ENCODE measurements at places on chromosomes 3 and 15.

DNA sequence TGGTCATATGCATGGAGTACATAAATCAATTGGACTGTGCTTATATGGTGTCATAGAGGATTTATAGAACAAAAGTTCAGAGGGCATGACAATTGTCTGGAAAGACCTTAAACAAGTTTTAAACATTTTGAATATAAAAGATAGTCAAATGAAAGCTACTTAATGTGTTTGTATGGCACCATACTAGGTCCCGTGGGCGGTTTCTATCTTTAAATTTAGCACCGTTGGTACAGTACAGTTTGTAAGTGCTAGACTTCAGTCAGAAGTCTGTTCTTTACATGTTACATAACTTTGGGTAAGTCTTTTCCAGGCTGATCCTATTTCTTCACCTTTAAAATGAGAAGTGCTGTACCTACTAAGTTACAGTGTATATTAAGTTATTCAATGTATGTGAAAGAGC is 373.4 kb upstream of the ARL6 start:
- DNase-seq, result no peak

- DNase-seq, result no peak
These were observed 82.6 kb downstream of the CEMIP start for GRCh38 chr15:80861731-80862170.

DNA sequence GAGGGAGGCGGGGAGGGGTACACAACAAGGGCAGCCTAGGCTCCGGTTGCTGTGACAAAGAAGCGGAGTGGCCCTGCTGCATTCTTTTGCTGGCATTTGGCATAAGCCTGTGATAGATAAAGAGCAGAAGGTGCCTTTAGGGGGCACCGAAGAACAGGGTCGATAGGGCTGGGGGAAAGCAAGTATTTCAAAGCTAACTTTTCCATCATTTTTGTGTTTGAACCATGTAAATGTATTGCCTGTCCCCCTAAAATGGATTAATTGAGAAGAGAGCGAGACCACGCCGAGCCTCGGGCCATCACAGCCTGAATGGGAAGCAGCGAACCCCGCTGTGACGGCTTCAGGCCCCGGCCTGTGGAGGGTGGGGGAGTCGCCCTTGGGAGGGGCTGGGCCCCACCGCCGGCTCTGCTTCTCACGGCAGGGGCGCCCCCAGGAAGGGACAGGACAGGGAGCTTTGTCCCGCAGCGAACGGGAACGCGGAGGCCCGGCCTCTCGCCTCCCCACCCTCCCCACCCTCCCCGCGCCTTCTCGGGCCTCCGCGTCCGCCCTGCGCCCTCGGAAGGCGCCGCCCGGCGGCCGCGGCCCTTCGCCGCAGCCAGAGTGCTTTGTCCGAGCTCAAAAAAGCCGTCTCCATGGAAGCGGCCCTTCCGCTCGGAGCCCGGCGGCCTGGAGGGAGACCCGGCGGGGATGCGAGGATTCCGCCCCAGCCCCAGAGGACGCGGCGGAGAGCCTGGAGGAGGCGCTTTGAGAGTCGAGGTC is 32.4 kb upstream of the ALDH1L1 start:
- peak; percentile 35 for DNase-seq

DNA sequence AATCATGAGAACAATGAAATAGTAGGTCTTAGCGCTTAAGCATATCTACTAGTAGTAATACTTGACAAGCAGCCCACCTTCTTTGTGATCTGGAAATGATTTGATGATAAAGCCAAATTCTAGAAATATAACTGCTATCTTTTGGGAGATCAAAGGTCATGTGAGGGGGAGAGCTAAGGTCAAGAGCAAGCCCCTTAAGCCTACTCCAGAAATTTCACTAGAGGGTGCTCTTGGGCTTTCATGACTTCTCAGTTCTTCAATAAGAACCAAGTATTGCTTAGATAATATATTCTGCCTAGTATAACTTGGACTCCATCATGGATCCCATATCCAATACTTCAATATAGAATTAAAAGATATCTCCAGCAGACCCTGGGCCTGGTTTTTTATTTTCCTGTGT is 319.6 kb downstream of the ZBTB20 start:
- DNase-seq, result peak; percentile 86

- DNase-seq, result no peak
These were observed 36.6 kb downstream of the IFT122 start for GRCh38 chr3:129476586-129476985.

GRCh38 chr3:78724859-78725258 is 1042.9 kb downstream of the ROBO1 start:
- peak; percentile 2 for DNase-seq

DNA sequence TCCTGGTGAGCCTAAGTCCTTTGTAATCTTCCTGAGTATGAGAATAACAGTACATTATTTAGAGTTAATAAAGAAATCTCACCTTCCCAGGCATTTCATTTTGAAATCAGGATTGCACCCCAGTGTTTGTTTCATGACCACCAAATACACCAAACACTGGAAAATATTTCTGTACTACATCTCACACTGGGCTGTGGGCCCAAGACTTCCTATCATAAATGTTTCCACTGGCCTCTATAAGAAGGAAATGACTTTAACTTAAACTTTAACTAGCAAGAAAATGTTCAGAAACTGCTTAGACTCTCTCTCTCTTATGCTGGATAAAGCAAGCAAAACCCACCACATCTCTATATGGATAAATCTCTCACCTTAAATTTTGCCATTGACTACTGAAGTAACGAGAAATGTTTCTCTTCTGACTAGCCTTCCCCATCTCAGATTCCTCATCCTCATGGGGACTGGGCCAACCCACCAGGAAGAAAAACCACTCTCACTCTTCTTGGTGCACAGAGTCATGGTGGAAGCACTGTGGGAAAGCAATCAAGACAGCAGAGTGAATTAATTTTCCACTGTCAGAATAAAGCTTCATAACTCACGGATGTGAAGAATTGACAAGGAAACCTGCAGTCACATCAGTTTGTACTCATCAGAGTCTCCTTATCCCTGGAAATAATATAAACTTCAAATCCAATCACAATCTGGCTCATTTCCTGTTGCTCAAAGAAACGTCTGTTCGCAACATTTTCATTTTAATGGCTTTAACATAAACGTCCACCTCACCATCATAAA is 859.6 kb downstream of the EPHA3 start:
- no peak for DNase-seq

DNA sequence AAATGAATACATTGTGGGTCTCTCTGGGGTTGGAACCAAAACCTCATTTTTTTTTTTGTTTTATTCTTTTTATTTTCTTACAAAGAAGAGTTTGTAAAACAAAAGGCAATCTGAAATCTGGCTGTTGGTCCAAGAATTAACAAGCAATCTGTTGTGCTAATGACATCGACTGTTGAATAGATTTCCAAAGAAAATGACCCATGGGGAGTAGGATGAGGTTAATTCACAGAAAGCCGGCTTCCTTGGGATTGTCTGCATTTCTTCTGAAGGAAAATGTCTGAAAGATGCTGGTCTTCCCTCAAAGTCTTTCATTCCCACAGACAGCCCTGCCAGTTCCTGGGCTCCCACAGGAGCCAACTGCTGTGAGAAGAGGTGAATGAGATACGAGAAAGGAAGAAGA is 92.9 kb downstream of the LRRC3B start:
- no peak for DNase-seq

DNA sequence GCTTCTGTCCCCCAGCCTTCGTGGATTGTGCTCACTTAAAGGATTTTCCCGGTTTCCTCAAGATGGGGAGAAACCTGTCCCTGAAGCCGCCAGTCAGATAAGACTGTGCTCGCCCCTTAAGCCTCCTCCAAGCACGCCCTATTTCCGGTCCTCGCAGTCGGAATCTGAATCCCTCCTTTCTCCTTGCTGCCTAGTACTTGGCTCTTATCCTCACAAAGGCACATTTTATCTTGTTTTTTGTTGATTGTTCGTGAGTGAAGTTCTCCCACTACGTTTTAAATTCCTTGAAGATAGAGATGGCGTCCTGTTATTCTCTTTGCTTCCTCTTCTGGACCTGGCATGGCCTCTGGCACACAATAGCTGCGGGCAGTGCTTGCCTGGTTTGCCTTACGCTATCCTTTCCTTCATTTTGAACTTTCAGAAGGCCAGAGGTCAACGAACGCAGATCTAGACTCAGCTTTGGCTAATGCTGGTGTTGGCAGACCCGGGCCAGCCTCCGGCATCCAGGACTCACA is 1.7 kb downstream of the CLDN11 start:
- DNase-seq, result no peak

DNA sequence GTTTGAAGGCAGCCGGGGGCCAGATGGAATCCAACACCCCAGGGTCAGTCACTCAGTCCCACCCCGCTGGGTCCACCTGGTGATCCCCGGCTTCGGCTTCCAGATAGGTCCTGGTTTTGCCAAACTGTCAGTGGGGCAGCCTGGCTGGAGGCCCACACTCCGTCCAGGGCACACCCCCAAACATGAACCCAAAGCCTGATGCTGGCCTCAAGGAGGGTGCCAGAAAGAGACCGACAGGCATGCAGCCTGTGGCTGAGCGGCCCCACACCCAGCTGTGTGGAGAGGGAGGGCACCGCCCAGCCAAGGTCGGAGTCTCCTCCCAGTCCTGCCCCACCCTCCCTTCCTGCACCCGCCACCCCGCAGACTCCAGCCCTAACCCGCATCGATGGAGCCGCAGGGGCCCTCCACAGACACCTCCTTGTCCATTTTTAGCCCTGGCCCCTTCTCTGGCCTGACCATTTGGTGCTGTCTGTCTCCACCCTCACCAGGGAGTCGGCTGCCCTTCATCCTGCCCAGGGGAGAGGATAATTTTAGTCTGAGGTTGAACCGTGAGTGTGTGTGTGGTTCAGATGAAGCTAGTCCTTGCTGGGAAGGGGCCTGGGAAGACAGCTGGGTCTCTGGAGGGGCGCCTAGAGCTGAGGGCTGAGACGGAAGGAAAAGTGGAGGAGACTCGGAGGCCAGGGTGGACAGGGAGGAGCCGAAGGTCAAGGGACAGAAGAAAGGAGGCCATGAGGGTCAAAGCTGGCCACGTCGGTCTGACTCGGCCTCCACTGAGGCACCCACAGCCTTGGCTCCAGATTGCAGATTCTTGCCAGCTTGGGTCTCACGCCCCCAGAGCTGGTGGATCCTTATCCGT is 23.1 kb downstream of the TNK2 start:
- no peak for DNase-seq

DNA sequence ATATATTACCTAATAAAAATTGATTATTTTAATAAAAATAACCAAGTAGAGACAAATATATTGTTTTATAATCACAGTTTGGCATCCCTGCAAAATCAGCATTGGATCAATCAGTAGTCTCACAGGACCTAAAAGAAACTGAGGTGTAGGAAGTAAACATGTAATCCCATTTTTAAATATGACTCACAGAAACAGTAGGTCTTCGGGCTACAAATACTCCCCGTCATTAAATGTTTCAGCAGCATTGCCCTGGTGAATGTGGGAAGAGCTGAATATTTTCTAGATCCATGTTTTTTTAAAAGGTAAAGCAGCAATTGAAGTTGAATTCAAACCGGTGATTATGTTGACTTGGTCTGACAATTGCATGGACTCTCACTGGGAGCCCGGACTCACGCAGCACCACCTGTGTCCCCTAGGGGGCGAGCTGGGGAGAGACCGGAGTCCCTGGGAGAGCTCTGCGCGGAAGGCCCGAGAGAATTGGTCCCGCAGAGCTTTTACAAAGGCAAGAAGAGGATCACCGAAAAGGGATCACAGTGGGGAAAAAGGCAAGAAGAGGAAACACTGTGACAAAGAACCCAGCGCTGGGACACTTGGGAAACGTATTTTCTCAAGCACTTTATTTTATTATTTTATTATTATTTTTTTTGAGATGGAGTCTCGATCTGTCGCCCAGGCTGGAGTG is 17.2 kb upstream of the USP3 start:
- DNase-seq, result peak; percentile 76

- DNase-seq, result peak; percentile 54
These were observed 7.1 kb downstream of the CELSR3 start for GRCh38 chr3:48655606-48656005.

DNA sequence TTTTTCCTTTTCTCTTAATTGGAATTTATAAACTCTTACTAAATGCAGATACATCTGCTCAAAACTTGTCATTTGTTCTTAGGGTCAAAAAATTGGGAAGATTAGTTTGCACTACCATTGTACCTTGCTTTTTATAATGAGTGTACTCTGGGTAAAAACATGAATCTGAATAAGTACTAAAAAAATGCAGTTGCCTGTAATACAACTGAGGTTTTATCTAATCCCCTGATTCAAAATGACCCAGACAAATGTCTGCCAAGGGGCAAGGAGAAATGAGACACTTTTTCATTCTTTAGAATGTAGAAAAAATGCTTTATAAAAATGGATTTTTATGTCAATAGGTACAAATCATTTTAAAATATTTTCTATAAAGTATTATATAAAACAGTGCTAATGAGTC is 42.4 kb downstream of the RASA2 start:
- no peak for DNase-seq

DNA sequence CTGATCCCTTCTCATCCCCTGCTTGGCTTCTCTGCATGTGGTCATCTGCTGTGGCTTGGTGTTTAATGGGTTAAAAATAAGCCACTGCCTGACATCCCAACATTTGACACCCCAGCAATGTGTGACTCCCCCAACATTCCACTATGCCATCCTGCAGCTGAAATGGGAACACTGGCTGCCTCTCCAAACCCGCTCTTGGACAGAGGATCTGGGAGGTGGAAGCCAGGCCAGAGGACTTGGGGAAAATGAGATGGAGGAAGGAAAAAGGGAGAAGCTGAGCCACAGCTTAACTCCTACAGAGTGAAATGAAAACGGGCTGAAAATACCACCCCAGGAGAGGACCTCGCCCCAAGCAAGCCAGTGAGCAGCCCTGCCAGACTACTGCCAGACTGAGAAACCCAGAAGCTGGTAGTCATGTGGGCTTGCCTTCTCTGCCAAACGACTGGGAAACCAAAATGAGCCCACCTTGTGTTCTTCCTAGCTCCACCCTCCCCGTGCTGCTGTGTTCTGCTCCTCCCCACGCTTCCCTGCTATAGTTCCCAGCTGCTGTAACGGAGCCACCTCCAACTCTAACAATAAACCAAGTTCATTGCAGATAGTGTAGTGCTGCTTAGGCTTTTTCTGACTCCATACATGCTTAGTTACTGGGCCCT is 13.7 kb downstream of the MAP1A start:
- no peak for DNase-seq

DNA sequence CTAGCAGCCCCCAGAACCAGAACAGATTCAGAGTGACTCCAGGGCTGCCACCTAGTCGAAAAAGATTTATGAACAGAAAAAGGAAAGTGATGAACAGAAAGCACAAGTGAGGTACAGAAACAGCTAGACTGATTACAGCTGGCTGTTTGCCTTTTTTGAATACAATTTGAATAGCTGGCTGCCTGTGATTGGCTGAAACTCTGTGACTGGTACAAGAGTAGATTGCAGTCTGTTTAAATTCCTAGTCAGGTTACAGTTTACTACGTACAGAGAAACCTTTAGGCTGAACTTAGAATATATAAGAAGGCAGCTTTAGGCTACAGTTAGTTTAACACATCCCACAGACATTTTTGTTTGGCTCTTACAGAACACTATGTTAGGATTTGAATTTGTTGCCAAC is 10.0 kb downstream of the CCDC13 start:
- DNase-seq, result no peak

GRCh38 chr15:69546182-69546581 is 93.6 kb downstream of the RPLP1 start:
- DNase-seq, result no peak

- peak; percentile 78 for DNase-seq
These were observed 67.7 kb downstream of the MGLL start for GRCh38 chr3:127754411-127755304.

All from common myeloid progenitor, CD34-positive (primary cell).